ENCODE measurements at places on chromosomes 5 and 9.

DNA sequence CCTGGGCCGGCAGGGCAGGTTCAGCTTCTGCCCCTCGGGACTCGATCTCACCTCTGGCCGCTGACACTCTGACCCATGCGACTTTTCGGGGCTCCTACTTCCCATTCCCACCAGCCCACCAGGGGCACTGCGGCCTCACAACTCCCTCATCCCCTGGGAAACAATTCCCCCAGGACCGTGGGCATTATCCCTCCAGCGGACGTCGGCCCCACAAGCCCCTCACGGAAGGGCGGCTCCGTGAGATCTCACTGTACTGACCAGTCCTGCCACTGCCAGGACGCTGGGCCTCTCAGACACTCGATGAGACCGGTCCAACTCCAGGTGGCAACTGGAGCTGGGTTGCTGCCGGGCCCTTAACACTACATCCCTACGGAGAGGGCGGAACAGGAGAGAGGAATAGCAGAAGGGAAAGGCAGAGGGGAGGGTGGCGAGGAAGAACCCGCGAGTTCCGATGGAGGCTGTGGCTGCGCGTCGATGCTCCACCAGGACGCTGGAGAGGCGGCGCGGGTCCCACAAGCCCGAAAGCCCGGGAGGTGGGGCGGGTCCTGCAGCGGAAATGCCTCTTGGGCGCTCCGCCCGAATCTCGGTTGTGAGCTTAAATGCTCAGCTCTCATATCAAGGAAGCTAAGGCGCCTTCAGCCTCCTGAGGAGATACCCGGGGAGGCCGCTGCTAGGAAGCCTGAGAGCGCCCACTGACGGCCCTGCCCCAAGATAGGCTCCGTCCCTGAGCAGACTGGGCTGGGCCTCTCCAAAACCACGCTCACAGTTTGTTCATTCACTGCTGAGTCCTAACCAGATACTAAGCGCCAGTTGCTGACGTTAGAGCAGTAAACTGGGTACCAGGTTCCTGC is 36.3 kb downstream of the VCP start:
- DNase-seq, result no peak

GRCh38 chr9:16217943-16218701 is 652.3 kb downstream of the BNC2 start:
- no peak for DNase-seq

GRCh38 chr9:86242071-86242470 is 17.4 kb downstream of the C9orf153 start:
- DNase-seq, result no peak

GRCh38 chr5:150644058-150644457 is 3.6 kb downstream of the SYNPO start:
- no peak for DNase-seq

- DNase-seq, result no peak
Observed at GRCh38 chr9:70484232-70485130, 70.0 kb upstream of the KLF9 start.

GRCh38 chr5:148730270-148730669 is 75.9 kb upstream of the HTR4 start:
- DNase-seq, result no peak

DNA sequence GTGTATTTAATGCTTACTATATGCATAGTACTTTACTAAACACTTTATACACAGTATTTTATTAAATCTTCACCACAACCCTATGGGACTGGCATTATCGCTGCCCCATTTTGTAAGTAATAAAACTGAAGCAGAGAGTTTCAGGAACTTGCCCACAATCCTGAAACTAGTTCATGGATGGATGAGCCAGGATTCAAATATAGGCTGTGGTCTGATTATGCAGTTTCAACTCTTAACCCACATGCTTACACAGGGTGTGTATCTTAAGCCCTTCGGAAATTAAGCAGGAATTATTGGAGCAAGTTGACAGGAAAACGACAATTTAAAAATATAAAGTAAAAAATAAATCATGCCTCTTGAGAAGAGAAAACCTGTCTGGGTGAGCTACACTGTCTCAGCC is 109.0 kb downstream of the ATP10B start:
- DNase-seq, result no peak

GRCh38 chr5:10701567-10702039 is 59.4 kb downstream of the DAP start:
- peak; percentile 8 for DNase-seq

- no peak for DNase-seq
Observed at GRCh38 chr9:3968891-3969290, 331.0 kb downstream of the GLIS3 start.

DNA sequence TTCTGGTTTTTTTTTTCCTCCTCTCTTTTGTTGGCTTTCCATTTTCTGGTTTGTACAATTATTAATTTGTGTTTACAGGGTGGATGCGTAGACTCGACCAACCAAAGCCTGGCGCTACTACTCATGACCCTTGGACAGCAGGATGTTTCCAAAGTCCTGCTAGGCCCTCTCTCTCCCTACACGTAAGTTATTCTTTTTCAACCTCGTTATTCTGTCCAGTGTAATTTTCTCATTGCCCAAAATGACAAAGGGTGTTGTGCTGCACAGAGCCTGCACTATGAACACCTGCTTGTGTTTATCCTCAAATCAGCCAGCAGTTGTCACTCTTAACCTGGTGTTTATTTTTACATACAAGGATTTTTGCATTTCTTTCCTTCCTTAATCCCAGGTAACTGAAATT is 56.6 kb downstream of the RCL1 start:
- no peak for DNase-seq

DNA sequence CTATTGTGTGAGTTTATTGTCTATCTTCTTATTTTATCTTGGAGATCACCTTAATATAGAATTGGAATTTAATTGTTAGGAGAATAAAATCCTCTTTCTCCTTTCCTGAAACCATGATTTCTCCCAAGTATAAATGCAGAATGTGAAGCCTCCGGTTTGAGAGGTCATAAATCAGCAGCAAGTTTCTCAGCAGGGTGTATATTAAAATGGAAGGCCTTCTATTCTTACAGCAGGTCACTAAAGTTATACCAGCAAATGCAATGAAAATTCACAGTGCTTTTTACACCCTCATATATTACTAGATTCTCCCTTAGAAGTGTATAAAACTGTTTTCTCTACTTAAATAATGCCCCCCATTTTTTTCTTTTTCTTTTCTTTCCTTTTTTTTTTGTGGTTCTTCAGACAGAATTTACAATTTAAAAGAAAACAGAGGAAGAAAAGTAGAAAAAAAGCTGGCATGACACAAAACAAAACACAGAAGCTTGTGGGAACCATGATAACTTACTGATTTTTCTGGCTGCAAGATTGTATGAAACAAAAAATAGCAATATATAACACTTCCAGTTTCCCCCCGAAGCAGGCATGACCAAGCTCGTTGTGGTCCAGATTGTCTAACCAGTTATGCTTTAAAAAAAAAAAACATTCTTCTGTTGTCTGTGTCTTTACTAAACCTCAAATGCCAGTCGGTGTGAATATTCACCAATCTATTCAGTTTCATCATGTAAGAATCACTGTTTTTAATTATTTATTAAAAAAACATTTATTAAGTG is 211.2 kb downstream of the RAB3C start:
- no peak for DNase-seq

All from bone marrow (tissue), 2 donors.